ENCODE measurements at places on chromosomes 1 and 21. TPM values are rescaled to one million over a fixed set of nuclear protein-coding genes. Genes with fewer than 3 reads are reported as not detected.

Gene GMEB1
- total RNA-seq = 6.4 TPM

Gene ZNF670
- total RNA-seq = 4.3 TPM

Gene LPAR3
- 0.21 TPM for total RNA-seq

Gene GNAT2
- not detected for total RNA-seq

Gene SLC1A7
- total RNA-seq = not detected

Gene LMOD1
- total RNA-seq = not detected

Gene GPA33
- total RNA-seq = not detected

Gene FMO2
- total RNA-seq = not detected

Gene CBS
- total RNA-seq = 11.5 TPM

Gene GADD45A
- total RNA-seq = 45.7 TPM

Gene RPL22
- 456 TPM for total RNA-seq

Gene HSPA6
- 1.4 TPM for total RNA-seq

Gene FALEC
- 0.39 TPM for total RNA-seq

Gene SLC44A3
- total RNA-seq = 2.1 TPM

All from A549 treated with CpdA at 1 μM for 4 hours (cell line).